Activated CD4-positive, alpha-beta T cell treated with anti-CD3 and anti-CD28 coated beads for 24 hours (primary cell): ENCODE measurements at places on chromosomes 16 and 17.
A peak's percentile ranks its signal among the peaks of the same experiment; 100 is the strongest.

DNA sequence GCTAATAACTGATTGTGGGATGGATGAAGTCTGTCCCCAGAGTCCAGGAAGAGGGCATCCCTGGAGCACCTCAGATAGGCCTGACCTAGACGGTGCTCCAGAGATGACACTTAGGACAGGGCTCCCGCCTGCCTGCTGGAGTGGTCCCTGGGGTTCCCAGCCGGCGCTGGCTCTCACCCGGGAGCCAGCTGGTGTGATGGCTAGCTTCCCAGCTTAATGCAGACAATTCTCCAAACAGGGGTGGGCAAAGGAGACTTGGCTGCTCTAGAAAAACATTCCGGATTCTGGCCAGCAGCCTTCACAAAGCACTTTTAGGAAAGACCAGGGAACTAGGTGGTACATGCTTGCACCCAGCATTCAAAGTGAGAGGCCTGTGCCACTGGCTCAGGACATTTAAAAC lies 18.6 kb downstream of the ACE start:
- DNase-seq: no peak

- no peak for DNase-seq
Measured at GRCh38 chr17:47917581-47917980, 21.5 kb downstream of the SP2 start.

- no peak for DNase-seq
Measured at GRCh38 chr17:61398721-61399130, 917 bp upstream of the TBX2 start.

DNA sequence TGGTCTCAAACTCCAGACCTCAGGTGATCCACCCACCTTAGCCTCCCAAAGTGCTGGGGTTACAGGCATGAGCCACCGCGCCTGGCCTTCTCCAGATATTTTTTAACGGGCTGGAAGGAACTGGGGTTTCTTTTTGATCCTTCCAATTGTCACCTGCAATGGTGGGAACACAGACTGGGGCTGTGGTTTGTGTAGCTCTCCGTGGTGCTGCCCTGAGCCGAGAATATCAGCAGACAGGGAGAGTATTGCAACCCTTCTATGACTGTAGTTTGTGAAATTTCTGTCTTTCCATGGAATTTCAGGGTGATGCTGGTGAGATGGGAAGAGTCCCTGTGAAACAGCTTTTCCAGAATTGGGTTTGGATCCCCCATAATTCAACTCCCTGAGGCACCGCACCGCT lies 263.5 kb downstream of the ENGASE start:
- DNase-seq: no peak

DNA sequence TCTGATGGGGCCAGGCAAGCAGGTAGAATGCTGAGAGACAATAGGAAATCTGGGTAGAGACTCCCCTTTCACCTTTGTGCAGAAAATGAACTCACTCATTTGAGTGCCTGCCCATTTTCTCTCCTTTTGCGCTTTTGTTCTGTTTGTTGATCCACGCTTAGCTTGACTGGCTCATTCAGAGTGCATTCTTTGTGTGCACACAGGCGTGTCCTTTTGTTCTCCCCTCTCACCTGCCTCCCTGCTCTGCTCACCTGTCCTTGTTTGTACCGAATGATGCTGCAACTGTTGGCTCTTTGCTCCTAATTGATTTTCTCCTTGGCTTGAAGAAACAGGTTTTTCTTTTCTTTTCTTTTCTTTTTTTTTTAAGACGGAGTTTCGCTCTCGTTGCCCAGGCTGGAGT lies 15.8 kb downstream of the PGS1 start:
- no peak for DNase-seq

DNA sequence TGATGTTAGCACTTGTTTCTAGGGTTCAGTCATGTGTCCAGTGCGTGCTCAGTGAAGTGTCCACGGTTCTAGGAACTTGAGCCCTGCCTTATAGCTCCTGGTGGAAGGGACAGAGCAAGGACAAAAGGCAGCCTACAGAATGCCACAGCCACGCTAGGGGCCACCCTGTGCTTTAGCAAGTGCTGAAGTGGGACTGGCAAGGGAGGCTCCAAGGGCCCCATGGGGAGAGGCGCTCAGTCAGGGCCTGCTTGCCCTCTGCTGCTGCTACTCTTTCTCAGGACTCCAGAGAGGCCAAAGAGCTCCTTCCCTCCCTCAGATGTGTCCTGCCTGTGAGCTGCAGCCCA lies 6.8 kb downstream of the NT5C start:
- DNase-seq: no peak

DNA sequence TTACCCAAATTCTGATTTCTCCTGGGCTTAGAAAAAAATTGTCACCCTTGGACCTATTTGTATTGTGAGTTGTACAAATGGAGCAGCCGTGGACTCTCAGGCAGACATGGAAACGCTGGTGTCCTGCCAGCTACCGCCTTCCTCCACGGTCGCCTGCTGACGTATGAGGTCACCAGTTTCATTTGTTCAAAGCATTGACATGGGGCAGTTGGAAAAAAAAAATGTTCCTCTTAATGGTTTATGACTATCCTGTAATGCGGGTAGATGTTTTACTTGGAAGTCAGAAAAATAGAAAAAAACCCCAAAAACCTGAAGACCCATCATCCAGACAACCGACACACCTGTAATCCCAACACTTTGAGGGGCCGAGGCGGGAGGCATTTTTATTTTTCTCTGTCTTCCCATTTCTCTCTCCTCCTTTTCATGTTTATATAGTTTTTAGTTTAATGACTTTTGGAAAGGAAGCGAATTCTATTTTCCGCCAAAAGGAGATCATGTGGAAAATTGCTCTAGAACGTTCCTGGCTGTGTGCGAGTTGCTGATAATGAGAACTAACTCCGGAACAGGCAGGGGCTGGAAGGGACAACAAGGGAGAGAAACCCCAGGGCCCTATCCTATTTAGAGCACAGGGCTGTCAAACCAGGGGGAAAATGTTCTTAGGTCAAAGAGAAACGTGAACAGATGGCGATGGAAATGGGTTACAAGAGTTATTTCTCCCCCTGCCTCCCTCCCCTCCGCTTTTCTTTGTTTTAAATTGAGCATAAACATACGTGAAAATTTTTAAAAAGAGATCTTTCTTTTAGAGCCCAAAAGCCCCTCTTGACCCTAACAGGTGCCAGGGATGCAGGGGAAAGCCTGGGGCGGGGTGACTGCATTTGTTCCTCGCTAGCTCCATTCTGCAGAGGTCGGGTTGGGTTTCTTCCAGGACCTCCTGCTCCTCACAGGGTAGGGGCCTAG lies 13.7 kb downstream of the DNAH17 start:
- no peak for DNase-seq

- DNase-seq: no peak
Measured at GRCh38 chr16:11118479-11118878, 137.5 kb downstream of the SOCS1 start.

GRCh38 chr17:38896346-38896954 lies 26.6 kb downstream of the LASP1 start:
- DNase-seq: no peak

GRCh38 chr17:2054512-2055291 lies at the start of gene HIC1:
Gene HIC1, plus strand, starts transcription at chr17:2055103. Its CDS starts 1,588 bp downstream, at chr17:2056691.
- peak; percentile 67 for DNase-seq

DNA sequence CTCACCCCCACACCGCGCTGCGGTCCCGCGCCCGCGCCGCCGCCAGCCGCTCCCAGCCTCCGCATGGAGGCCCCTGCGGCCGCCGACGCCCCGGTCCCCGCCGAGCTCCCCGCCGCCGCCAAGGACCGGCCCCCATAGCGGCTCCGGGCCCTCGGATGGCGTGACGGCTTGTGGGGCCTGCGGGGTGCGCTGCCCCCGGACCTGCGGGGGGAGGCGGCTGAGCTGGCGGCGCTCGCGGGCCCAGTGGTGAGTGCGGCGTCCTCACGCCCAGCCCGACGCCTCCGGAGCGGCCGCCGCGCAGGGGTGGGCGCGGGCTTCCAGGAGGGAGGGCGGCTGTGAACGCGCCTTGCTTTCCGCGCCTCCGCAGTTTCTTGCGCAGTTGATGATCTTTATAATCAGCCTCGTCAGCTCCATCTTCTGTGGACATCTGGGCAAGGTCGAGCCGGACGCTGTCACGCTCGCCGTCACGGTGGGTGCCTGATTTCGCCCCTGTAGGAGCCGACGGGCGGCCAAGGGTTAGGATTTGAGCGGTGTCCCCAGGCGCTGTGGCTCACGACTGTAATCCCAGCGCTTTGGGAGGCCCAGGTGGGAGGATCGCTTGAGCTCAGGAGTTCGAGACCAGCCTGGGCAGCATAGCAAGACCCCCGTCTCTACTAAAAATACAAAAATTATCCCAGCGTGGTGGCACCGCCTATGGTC lies 46.4 kb downstream of the SLC47A1 start:
- DNase-seq: no peak

DNA sequence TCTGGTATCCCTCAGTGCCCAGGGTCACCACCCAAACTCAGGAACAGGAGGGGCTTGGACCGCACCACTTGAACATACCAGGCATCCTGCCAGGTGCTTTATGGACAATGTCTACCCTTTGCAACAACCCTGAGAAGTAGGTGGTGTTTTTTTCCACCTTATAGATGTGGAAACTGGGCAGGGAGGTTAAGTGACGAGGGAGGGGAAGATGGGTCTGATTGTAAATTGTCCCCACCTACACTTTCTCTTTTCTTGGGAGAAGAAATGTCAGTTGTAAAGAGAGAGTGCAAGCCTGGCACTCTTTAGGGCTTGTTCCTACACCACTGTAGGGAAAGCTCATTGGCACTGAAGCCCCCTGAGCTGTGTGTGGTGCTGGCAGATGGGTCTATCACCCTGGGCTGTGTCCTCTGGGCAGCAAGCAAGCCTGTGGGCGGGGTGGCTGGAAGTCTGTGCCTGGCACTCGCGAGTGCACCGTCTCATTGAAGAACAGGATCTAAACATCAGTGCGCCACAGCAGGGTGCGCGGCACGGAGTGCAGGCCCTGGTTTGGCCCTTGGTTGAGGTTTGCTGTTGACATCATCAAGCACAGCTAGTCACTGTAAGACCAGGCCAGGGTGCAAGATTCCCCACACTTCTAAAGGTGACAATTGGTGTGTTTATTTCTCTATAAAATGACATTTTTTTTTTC lies 15.1 kb downstream of the NOD2 start:
- DNase-seq: peak; percentile 33

- no peak for DNase-seq
Measured at GRCh38 chr16:8808009-8808408, 10.4 kb downstream of the PMM2 start.

- no peak for DNase-seq
Measured at GRCh38 chr16:62568926-62569325, 532.7 kb upstream of the CDH8 start.

DNA sequence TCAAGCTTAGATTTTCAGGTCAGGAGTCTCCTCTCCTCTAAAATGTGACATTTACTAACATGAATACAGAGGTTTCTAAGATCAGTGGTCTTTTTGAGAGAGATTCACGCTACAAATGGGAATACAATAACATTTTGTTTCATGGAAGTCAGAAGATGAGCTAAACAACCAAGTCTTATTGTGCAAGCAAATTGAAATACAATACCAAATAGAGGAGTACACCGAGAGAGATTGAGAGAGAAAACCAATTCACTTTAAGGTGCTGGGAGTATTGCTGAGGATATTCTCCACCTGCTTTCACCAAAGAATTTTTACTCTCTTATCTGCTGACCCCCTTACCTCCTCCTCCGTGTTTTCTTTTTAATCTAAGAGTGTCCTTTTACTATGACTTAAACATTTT lies 11.5 kb downstream of the VEZF1 start:
- no peak for DNase-seq

- peak; percentile 5 for DNase-seq
Measured at GRCh38 chr16:24499193-24499814, 40.1 kb upstream of the RBBP6 start.

- no peak for DNase-seq
Measured at GRCh38 chr16:19393226-19394111, 24.2 kb upstream of the TMC5 start.

DNA sequence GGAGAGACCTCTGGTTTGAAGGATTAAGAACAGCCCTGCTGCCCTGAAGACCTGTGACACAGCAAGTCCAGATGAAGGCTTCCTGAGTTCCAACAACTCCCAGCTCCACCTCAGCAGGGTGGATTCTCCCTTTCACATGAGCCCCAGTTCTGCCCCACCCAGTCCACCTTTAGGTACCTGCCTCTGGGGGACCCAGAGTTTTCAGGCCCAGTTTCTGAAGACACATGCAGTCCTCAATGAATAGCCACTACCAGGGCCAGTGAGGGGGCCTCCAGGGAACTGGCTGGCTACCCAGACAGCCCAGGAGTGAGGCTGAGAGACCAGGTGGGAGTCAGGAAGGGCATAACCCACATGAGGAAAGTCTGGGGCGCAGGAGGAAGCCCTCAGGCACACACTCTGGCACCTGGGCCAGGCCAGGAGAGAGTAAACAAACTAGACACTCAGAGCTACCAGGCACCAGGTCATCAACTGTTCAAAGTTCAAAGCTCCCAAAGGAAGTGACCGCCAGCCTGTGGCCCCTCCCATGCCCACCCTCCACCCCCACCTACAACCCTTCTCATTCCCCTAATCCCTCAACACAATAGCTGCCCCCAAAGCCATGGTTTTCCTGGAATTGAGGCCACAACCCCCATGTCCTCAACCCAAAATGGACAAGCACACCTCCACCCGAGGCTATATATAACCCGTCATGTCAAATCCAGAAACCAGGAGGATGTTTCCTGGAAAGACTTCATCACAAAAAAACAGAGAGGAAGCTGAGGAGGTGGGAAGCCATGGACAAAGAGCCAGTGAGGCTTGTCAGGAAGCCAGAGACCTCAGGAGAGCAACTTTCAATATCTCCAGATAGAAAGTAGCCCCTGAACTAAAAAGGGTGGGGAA lies 2.1 kb downstream of the MYO18A start:
- no peak for DNase-seq

GRCh38 chr17:79124513-79125209 lies 50.0 kb downstream of the ENGASE start:
- DNase-seq: no peak

DNA sequence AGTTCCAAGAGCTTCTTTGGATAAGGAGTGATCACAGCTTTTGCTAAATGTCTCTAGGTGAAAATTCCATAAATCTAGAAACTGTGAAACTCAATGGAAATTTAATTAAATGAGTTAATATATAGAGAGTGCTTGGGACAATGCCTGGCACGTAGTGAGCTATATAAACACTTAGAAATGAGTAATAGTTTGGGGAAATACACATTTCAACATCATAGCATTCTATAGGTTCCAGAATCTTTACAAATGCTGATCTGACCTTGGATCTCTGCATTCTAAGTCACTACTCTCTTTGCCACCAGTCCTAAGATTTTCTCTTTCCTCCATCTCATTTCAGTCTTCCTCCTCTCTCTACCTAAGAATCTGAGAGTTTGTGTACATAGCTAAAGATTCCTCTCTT lies 175.6 kb downstream of the SOX9 start:
- DNase-seq: no peak

- no peak for DNase-seq
Measured at GRCh38 chr17:3534881-3535252, 22.7 kb downstream of the TRPV3 start.
